ENCODE measurements at places on chromosomes 4 and X. TPM values are rescaled to one million over a fixed set of nuclear protein-coding genes. Genes with fewer than 3 reads are reported as not detected.

DMRTC1B gene
- 0.46 TPM for polyA plus RNA-seq

GRID2 gene
- polyA plus RNA-seq = not detected

ENPEP gene
- not detected for polyA plus RNA-seq

COL4A5 gene
- polyA plus RNA-seq = not detected

ZNF630 gene
- polyA plus RNA-seq = 1.2 TPM

SCD5 gene
- polyA plus RNA-seq = not detected
